ENCODE measurements at places on chromosomes 7 and 10.

GRCh38 chr10:34345383-34345782 is 469.7 kb downstream of the PARD3 start:
- no peak for DNase-seq

DNA sequence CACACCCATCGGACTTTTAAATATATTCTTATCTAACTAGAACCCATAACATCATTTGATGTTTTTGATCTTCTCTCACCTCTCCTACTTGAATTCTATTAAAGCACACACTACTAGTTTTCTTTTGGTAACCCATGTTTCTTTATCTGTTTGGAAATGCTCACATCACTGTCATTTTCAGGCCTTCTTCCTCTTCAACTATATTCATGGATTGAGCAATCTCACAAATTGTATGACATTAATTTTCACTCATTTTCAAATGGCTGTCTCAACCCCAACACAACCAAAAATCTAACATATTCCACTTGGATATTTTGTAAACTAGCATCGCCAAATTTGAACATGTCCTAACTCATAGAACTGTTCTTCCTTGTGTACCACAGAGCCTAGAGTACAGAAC is 488.0 kb upstream of the SEMA3A start:
- DNase-seq: no peak

DNA sequence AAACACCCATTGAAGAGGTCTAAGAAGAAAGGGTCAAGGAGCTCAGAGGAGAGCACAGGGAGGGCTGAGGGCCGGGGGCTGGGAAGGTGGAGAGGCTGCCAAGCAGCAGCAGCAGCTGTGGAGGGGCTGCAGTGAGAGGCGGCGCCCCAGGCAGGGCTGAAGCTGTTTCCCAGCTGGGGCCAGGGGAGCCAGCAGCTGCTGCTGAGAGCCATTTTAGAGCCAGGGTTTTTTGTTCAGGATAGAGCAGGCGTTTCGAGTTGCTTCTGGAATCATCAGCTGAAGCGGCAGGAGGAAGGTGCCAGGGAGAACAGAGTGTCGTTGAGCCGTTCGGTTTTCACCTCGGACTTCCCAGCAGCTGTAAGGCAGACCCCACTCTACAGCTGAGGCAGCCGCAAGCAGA is 62.7 kb downstream of the LANCL2 start:
- no peak for DNase-seq

DNA sequence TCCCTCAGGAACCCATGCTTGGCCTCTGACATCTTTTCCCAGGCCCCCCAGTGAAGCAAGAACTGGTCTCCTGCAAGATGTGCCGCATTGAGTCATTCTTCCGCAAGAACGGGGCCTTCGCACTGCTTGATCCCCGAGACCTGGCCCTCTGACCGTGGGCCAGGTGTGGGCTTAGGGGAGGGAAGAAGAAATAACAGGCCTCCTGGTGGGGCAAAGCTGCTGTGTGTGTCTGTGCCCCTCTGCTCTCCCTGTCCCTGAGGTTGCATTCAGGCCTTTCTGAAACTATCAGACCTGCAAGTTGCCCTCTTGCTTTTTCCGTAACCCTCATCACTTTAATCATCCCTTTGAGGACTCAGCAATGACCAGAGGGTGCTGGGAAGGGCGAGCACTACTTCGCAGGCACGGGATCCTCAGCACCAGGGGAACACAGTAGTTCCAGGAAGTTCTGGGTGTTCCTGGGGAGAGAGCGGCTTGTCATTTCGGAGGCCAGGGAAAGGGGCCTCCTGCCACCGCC is 6.0 kb downstream of the ATP6V1F start:
- DNase-seq: no peak

DNA sequence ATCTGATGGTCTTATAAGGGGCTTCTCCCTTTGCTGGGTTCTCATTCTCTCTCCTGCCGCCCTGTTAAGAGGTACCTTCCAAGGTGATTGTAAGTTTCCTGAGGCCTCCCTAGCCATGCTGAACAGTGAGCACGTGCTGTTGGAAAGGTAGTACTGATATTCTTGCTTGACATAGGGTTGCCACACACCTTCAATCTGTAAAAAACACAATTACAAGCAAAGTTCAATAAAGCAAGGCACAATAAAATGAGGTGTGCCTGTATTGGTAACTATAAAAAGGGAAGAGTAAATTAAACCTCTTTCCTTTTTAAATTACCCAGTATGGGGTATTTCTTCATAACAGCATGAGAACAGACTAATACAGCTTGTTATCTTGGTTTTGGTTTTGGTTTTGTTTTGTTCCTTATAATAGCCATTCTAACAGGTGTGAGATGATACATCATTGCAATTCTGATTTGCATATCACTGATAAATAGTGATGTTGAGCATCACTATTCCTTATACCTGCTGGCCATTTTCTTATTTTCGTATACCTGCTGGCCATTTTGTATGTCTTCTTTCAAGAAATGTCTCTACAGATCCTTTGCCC is 164.9 kb upstream of the TRIM24 start:
- no peak for DNase-seq

DNA sequence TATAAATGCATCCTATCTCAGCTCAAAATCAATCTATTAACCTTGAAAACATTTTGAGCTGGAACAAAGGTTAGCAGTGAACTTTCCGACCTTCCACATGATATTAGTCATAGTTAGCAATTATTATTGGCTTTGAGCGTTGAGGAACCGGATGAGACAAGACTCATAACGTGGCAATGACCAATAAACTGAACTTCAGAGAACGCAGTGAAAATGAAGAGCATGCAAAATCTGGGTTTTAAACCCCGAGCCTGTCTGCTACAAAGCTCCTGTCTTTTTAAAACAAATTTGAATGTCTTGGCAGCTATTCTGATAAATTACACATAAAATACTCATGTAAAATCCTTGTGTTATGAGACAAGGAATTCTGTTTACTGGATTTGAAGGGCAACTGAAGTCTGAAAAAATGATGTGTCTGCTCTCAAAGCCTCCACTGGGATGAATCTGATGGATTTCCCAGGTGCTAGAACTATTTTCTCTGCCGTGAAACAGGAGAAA is 74.7 kb upstream of the ITGB1 start:
- DNase-seq: no peak

- peak; percentile 30 for DNase-seq
Observed at GRCh38 chr10:117137911-117138642, at the start of gene VAX1. Gene VAX1, minus strand, starts transcription at chr10:117138270. Its CDS starts 214 bp downstream, at chr10:117138056.

DNA sequence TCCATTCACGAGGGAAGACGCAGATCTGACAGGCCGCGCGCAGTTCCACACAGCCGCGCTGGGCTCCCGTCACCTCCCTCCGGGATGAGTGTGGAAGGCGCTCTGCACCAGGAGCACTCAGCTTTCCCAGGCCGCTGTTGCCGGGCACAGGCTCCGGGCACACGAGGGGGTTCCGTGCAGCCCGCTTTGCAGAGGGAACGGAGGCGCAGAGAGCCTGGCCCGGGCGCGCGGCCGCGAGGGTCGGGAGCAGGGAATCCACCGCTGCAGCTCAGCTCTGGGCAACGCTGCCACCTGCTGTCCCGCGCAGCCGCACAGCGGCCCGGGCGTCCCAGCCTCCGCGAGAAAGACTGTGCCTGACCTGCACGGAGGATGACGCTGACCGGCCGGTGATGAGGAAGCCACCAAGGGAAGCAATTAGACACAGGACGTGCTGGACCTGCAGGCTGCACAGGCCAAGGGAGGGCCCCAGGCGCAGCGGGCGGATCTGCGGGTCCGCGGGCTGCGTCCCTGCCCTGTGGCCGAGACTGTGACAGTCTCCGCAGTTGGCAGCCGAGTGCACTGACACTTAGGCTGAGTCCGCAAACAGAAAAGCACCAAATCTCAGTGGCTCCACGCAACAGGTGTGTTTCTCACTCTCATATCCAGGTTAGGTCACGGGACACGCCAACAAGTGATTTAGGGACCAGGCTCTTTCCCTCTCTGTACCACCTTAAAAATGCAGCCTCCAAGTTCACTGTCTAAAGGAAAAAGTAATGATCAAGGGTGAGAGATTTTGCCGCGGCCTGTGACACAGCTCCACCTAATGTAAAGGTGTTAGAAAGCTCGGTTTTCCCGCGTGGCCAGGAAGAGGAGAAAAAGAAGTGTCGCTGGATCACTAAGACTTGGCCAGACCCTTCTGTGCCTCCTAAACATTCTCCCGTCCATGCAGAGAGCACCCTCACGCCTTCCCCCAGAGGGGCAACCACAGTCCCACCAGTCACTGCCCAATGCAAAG is 94.5 kb downstream of the SEC61G start:
- DNase-seq: peak; percentile 32

GRCh38 chr7:40935435-40935834 is 767.5 kb downstream of the INHBA start:
- DNase-seq: no peak

DNA sequence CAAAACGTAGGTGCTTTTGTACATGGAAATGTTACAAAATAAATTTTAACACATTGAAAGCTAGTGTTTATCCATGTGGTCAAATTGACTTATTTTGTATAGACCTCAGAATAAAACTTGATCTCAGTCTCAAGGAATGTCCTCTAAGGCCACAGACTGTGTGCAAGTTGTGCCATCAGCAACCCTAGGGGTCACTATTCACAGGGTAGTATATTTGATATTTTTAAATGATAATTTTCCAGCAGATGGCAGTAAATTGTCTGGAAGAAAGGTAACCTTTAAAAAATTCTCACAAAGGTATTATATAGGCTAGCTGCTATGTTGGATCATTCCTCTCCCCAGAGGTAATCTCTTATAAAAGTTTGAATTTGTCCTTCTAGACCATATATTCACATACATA is 12.9 kb upstream of the SNX10 start:
- no peak for DNase-seq

DNA sequence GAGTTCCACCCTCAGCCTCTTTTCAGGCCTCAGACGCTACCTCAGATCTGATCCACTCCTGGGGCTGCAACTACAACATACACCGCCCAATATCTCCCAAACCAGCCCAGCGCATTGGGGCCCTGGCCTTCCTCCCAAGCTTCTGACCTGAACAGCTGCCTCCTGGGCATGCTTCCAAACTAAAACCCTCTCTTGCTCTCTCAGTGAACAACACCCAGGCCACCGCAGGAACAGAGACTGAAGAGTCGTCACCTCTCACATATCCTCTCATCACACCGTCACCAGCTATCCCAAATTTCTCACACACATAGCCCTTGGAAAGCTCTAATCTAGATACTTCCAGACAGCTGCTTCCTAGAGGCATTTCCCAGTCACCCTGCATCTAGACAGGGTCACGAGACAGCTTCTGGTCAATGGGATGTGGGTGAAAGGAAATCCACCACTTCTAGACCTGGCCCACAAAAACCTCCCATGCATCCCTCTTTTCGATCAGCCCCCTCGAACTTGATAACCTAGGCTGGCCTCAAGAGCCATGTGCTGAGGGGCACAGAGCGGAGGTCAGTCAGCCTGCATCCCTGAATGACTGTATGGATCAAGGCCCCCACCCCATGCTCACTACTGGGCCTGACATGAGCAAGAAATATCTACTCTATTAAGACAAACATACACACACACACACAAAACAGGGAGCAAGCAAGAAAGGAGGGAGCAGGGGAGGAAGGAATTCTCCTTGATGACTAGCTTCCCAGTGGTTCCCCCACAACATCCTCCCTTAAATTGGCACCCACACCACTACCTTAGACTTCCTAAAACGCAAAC is 1.8 kb downstream of the PARP12 start:
- no peak for DNase-seq

GRCh38 chr10:20817646-20818045 is 79.5 kb downstream of the NEBL start:
- DNase-seq: no peak

DNA sequence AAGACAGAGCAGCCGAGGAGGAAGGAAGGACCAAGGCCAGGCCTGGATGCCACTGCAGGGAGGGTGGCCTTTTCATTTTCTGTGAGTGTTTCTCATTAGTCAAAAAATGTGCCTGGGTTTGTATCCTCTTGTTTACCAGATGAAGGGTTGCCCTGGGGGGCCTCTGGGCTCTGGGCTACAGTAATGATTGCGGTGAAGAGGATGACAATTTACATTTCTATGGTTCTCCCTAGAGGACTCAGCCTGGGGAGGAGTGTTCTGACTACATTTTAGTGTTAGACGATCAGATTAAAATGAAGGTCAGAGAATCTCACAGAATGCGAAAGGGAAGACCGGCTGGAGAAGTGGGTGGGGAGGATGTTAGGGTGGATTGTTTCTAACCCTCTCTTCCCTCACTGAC is 108.0 kb upstream of the KMT2C start:
- DNase-seq: no peak

GRCh38 chr10:113980408-113981087 is 63.1 kb upstream of the ADRB1 start:
- DNase-seq: no peak

DNA sequence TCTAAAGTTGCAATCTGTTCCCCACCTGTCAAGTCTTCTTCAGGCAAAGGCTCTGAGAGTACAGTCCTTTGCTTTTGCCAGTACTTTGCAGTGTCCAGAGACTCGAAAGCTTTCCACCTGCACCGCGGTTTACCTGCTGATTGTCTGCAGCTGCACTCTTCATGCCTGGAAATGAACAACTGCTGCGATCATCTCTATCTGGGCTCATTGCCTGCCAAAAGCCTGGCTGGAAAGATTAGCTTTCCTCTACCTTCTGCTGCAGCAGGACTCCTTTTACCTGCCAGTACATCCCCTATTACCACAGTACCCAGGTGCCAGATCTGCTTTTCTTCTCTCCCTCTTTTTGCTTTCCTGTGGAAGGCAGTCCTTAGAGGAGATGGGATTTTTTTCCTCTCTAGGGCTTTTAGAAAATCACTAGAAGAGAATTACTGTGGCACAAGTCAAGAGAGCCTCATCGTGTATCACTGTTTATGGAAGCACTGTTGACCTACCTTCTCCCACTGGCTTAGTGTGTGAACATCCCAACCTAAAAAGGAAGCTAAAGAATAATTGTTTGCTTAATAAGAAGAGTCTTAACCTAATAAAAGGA is 2.2 kb downstream of the STRIP2 start:
- no peak for DNase-seq

GRCh38 chr7:120475994-120476393 is 203.0 kb downstream of the KCND2 start:
- DNase-seq: no peak

DNA sequence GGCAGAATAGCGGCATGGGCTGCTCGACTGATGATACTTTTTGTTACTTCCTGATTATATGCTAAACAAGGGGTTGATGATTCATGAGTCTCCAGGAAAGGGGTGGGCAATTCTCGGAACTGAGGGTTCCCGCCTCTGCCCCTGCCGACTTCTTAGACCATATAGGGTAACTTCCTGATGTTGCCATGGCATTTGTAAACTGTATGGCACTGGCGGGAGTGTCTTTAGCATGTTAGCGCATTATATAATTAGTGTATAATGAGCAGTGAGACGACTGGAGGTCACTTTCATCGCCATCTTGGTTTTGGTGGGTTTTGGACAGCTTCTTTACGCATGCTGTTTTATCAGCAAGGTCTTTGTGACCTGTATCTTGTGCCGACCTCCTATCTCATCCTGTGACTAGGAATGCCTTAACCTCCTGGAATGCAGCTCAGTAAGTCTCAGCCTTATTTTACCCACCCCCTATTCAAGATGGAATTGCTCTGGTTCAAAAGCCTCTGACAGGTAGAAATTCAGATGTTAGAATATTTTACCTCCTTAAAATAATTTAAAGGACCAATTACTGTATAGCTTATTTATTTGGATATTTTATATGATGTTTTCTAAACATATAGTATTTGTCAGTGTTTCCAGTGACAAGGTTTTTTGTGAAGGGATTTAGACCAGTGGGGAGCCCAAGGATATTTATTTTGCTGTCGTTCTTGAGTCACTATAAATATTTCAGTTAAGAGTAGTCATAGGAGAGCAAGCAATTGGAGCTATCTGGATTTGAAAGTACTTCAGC is 90.1 kb upstream of the PIK3CG start:
- DNase-seq: no peak

- DNase-seq: no peak
Observed at GRCh38 chr7:152504367-152504766, 68.6 kb upstream of the KMT2C start.
